A549 (cell line): ENCODE measurements at places on chromosomes 5 and 9. TPM values are rescaled to one million over a fixed set of nuclear protein-coding genes. Genes with fewer than 3 reads are reported as not detected.
A peak's percentile ranks its signal among the peaks of the same experiment; 100 is the strongest.

- no peak for DNase-seq
Observed at GRCh38 chr9:106616026-106616425, 246.9 kb upstream of the ZNF462 start.

DNA sequence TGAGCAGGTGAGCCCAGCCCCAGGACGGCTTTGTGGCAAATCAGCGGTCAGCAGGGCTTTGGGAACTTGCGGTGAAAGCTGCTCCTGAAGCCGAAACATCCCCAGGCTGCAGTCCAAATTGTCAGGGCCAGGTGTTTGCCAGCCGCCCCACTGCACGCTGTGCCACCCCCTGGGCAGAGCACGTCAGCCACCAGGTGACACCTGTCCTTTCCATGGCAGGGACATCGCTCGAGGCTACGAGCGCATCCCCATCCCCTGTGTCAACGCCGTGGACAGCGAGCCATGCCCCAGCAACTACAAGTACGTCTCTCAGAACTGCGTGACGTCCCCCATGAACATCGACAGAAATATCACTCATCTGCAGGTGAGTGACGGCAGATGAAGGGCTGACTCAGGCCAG is 64.4 kb upstream of the CACNA1B start:
- no peak for DNase-seq

GRCh38 chr9:113720495-113720894 is 155.6 kb upstream of the ZNF618 start:
- DNase-seq: no peak

DNA sequence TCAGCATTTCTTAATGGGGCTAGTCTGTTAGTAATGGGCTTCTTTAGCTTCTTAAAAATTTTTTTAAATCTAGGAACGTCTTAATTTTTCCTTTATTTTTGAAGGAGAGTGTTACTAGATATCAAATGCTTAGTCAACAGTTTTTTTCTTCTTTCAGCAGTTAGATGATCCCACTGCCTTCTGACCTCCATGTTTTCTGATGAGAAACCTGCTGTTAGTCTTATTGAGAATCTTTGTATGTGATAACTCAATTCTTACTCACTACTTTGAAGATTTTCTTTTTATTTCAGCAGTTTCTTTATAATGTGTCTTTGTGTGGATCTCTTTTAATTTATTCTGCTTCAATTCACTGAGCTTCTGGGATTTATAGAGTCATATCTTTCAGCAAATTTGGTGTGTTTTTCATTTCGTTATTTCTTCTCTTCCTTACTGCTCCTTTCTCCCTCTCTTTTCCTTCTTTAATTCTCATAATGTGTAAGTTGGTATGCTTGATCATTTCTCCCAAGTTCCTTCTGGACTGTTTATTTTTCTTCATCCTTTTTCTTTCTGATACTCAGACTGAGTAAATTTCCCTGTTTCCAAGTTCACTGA is 205.8 kb downstream of the RANBP17 start:
- DNase-seq: no peak

- DNase-seq: no peak
Observed at GRCh38 chr9:110214586-110215355, 6.8 kb upstream of the C9orf152 start.

- no peak for DNase-seq
Observed at GRCh38 chr5:2182020-2182419, 299.3 kb upstream of the IRX4 start.

GRCh38 chr5:171926311-171926710 is 80.1 kb downstream of the FBXW11 start:
- DNase-seq: no peak

GRCh38 chr5:60489377-60489776 is 210.6 kb downstream of the DEPDC1B start:
- DNase-seq: no peak

GRCh38 chr9:101791938-101792337 is 53.5 kb upstream of the GRIN3A start:
- DNase-seq: peak; percentile 15

DNA sequence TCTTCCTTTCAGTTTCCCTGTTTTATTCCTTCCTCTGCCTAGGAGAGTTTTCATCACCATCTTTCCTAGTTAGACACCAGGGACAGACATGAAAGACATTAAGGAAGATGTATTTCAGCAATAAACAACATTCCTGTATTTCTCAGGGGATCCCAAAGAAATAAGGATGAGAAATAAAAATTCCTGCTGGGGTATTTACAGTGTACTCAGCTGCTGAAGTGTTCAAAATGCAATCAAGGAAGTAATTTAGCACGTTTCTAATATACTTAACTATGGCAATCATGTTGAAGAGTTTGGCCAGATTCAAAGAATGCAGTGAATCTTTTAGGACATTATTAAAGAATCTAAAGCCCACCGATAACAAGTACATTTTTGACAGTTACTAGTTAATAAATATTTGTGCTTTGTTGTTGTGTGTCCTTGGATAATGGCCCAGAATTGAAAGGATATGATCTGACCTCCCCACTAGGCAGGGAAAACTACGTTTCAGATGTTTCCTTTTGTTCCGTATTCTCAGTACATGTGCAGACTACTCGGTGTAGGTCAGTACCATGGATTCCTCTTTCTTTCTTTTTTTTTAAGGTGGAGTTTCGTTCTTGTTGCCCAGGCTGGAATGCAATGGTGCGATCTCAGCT is 46.8 kb downstream of the INIP start:
- no peak for DNase-seq

DNA sequence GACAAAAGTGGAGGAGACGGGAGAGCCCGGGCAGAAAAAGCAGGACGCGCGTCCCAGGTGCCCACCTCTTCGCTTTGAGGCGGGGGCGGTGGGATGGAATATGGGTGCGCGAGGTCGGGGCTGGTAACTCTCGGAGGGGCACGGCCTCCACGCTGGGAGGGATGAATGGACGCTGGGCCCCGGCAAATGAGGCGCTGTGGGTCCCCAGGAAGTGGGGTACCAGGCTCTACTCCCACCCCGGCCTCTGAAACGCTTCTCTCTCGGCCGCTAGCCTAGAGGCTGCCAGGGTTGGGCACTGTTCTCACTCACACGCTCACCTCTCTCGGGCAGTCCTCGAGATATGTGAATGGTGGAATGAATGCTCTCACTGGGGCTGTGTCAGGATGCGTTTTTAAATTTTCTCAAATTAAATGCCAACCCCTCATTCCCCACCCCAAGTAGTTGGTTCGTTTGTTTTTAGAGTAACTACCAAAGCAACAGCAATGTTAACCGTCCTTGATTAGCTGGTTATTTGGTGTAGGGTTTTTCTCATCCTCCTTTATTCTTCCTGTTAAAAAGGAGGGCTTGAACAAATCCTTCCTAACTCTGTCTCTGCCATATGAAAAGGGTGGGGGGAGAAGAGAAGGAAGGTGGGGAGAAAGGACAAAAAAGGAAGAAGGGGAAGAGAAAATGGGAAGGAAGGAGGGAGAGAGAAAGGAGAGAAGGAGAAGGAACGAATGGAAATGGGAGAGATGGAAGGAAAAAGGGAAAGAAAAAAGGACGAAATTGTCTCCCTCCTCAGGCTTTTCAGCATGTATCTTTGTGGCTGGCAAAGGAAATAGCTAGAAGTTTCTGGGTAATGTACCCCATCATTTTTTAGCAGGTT is 1.3 kb upstream of the EBF1 start:
- no peak for DNase-seq

- no peak for DNase-seq
Observed at GRCh38 chr5:44770780-44771717, 37.7 kb upstream of the MRPS30 start.

- DNase-seq: no peak
Observed at GRCh38 chr9:136690806-136691261, 3.6 kb upstream of the AGPAT2 start.

The SAPCD2 gene
- 13.1 to 16.4 TPM (median 14.6 TPM) in 3 replicates for polyA plus RNA-seq

The GMCL2 gene
- not detected in 3 replicates for polyA plus RNA-seq

The DBN1 gene
- polyA plus RNA-seq: 92.4 to 118 TPM (median 107 TPM) in 3 replicates

The C9 gene
- polyA plus RNA-seq: not detected in 3 replicates
